IPS DF 6.9 (cell line): ENCODE measurements at places on chromosomes 11 and 22.

- no peak for DNase-seq
These were observed 1.9 kb downstream of the CHRM4 start for GRCh38 chr11:46389450-46390330.

- no peak for DNase-seq
These were observed 76.2 kb downstream of the SNX19 start for GRCh38 chr11:130839981-130840666.

DNA sequence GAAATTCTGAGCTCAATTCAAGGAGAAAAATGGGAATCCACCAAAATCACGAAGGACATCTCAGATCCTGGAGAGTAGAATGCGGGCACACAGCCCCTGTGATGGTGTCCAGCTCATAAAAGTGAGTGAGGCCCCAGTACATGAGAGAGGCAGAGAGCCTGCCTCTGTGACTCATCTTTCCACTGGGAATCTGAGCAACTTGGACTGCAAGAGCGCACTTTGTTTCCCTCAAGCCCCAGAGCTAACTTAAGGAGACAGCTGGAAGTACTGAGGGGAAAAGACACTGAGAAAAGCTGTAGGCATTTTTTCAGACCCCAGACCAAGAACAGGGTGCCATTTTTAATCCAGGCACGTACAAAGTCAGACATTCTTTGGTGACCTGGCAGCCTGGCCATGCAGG lies 273.7 kb downstream of the C11orf87 start:
- no peak for DNase-seq

DNA sequence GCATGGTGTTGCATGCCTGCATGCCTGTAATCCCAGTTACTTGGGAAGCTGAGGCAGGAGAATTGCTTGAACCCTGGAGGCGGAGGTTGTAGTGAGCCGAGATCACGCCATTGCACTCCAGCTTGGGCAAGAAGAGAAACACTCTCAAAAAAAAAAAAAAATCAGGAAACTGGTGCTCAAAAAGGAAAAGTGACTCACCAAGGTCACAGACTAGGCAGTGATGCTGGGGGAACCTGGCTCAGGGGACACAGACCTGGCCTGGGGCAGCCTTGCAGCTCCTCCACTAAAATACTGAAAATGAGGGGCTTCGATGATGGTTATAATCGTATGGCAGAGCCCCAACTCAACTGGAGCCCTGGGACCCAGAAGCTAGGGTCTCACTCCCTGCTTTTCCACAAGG lies 8.1 kb upstream of the SLC35E4 start:
- DNase-seq, result no peak

GRCh38 chr11:104564921-104565582 lies 333.2 kb downstream of the CASP12 start:
- no peak for DNase-seq

GRCh38 chr22:38718414-38718813 lies 12.7 kb downstream of the GTPBP1 start:
- no peak for DNase-seq

DNA sequence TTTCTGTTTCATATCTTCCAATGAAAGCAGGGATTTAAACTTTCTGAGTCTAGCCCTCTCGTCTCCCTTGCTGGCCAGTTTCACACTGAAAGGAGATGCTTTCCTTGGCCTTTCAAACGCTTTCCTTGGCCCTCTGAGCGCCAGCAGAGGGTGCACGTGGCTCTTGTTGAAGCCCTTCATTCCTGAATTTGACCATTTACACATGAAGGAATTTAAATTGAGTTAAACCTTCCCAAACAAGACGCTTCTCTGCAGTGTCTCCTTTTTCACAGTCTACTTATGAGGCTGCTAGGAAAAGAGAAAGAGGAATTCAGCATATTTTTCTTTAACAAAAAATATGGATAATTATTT lies 21.6 kb downstream of the NNMT start:
- DNase-seq, result peak; percentile 61

DNA sequence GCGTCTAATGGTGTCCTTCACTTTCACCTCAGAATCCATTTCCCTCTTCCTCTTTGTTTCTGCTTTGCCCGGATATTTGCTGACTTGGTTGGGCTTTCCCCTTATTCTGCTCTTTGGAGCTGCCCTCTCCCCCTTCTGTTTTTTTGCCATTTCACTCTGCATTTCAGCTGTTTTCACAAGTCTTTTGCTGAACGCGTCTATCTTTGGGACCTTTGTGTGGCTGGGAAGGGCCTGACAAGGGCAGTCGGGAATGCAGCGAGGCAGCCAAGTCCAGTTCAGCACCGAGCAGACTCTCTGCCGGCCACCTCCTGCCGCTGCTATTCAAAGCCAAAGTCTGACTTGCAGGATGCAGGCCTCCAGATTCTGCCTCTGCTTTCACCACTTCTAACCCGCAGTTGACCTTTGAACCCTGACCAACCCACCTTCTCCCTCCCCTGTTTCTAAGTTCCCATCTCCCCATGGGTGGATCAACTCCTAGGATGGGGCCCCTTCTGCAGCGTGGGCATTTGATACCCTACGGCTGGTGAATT lies 38.2 kb downstream of the FEZ1 start:
- no peak for DNase-seq

- DNase-seq, result no peak
These were observed 193.0 kb upstream of the E2F8 start for GRCh38 chr11:19433791-19434190.

DNA sequence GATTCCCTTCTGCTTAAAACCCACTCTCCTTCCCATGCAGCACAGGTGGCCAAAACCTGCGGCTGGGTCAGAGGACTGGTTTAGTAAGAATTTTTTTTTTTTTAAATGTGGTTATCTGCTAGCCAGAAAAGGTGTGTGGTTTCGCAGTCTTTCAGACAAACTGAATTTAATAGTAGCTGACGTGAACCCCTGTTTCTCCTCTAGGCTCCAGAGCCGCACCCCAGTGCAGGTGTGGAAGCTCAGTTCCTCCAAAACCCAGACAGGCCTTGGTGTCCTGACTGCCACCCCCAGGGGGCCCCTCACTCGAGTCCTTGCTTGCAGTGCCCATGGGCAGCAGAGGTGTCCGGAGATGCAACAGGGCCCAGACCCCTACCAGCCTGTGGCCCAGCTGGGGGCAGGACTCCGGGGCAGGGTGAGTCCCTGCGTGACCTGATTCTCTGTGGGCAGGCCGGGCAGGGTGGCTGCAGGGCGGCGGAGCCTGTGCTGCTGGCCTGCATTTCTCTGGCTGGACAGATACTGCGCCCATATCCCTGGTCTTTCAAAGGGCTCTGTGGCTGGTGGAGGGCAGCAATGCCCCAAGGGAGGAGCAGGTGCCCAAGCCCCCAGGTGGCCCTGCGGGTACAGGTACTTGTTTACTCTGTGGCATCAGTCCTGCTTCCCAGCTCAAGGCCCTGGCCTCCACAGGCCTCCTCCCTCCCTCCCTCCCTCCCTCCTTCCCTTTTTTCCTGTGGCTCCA lies 15.2 kb downstream of the KCNQ1 start:
- DNase-seq, result no peak

DNA sequence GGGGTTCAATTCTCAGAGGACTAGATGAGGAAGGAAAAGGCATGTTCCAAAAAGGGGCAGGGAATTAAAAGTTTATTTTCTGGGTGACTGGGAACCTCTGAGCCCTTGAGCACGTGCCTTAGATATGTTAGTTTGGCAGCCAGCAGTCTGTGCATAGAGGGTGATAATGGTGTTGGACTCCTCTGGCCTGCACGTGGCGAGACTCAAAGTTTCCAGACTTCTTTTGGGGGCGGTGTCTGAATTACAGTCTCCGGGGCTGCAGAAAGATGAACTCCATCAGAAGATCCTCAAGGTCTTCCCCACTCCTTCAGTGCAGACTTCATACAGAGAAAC lies 861 bp upstream of the ZNRF3 start:
- DNase-seq, result no peak

DNA sequence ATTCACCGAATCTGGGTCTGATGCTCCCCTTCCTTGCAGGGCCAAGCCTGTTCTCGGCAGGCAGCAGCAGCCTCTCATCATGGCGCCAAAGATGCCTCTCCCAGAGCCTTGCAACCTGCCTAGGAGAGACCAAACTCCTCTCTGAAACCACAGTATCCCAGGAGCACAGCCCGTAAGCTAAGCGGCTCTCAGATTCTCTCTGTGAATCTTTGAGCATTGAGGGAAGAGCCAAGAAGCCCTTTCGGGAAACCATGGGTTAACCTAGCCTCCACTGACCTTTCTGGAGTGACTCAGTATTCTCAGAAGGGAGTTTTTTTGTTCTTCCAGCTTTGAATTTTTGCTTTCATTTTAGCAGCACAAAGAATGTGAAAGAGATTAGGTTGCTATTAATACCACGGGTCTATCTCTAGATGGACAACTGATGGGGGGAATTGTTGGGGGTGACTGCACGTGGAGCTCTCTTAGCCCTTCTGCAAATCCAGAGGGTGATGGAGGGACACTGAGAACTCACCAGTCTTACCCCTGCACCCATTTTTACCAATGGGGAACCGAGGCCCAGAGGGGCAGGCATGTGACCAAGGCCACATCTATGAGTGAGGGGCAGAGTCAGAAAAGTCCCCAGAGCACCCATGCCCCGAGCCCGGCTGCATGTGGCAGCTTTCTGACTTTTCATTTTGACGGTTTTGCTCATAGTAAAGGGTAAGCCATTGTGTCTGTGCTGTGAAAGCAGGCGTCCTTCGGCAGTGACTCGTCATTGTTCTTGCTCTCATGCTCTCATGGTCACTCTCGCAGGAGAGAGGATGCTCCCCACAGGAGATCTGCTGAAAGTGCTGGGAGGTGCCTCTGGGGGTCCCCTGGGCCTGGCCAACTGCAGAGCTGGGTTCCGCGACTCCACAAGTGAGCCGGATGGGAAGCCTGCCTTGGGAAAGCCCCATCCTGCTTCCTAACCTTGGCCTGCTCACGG lies 36.0 kb downstream of the IRAG1 start:
- DNase-seq, result no peak

DNA sequence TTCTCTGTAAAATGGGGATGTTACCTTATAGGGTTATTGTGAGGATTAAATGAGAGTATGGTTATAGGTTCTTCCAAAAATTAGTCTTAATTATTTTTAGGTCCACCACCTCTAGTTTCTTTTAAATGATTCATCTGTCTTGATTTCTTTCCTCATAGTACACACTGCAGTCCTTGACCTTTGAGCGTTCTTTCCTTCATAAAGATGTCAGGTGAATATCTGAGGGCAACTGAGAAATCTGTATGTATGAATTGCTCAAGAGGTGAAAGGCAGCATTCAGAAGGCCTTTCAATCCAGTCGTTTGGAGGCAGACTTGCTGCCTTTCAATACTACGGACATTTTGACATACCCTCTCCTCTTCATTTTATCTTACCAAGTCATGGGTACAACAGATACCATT lies 380.7 kb downstream of the INSC start:
- no peak for DNase-seq

DNA sequence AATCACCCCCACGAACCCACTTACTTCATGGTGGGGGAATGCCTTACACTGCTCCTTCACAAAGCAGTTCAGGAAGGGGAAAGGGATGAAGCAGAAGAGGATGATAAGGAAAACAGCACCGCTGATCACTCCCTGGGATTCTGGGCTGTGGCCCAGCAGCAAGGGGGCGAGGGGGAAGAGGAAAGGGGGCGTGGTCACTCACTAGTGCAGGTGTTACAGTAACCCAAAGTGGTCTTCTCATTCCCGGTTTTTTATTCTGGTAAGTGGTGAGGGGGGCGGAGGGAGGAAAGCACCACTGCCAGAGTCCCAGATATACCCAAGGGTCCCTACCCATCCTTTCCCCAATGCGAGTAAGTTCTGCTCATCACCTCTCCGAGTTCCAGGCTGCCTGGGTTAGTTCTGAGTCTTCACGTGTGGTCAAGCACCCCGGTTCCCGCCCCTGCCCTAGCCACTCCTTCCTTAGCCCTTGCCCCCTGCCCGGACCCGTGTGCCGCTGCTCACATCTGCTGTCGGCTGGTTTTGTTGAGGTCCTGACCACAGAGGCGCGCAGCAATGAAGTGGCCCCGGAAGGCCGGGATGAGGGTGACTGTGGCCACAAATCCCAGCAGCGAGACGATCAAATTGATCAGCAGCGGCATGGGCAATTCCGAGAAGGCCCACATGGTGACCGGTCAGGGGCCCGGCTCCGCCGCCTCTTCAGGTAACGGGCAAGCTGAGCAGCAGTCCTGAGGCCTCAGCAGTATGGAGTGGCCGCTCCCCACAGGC lies 477 bp downstream of the DPAGT1 start:
- no peak for DNase-seq

- DNase-seq, result no peak
These were observed 66.2 kb upstream of the LMO1 start for GRCh38 chr11:8329847-8330361.

DNA sequence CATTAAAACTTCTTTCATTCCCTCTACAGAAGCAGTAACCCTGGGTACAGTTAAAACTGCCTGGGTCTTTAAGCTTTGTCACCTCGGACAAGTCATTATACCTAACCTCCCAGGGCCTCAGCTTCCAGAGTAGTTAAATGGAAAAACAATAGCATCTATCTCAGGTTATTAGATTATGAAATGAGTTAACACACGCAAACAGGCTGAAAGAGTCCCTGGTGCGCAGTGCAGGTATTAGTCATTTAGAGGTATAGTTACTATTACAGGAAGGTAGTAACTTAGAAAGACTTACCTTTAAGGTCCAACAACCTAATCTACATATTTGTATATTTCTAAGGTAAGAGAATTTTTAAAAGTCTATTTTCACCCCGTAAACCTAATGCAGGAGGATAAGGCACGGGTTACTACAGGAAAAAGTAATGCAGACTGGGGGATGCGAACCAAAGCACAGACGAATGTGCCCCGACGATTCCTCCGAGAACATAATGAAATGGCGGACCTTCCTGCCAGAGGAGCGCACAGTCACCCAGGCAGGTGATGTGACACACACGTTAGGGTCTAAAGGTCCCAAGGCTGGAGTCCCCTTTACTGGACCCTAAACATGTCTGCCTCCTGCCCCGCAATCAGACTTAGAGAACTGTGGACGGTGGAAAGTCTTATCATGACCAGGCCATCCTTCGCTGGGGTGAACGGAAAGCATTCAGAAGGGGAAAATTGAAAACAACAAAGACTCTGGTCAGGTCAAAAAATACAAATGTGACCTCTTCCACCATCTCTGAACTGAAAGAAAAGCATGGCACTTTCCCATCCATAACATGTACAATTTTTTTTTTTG lies 1.3 kb downstream of the NAP1L4 start:
- no peak for DNase-seq

DNA sequence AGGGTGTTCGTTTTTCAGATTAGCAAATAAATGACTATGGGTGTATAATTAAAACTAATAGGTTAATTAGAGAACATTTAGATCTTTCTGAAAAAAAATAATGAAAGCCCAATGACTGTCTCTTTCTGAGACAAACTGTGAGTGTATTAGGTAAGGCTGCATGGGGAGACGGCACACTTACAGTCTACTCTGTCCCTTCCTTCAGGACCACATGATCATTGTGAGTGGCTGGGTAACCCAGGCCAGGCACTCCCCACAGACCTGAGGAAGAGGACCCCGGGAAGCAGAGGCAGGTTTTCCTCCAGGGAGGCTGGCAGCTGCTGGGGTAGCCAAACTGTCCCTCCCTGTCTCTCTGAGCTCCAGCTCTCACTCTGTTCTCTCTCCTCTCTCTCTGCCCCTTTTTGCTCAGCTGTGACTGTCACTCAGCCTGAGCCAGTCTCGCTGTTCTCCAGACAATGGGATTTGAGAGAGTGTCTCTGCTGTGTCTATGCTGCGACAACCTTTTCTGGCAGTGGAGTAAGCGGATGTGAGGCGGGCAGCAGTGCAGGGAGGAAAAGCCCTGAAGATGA lies 83.1 kb upstream of the NCAM1 start:
- no peak for DNase-seq

- no peak for DNase-seq
These were observed 138.0 kb upstream of the POU2AF2 start for GRCh38 chr11:111107501-111107900.

- DNase-seq, result no peak
These were observed 29.9 kb downstream of the CTNND1 start for GRCh38 chr11:57791321-57792059.

- DNase-seq, result no peak
These were observed 122.3 kb upstream of the SNX19 start for GRCh38 chr11:131038597-131038996.
